Foreskin fibroblast (primary cell): ENCODE measurements at places on chromosomes 2 and 18.

DNA sequence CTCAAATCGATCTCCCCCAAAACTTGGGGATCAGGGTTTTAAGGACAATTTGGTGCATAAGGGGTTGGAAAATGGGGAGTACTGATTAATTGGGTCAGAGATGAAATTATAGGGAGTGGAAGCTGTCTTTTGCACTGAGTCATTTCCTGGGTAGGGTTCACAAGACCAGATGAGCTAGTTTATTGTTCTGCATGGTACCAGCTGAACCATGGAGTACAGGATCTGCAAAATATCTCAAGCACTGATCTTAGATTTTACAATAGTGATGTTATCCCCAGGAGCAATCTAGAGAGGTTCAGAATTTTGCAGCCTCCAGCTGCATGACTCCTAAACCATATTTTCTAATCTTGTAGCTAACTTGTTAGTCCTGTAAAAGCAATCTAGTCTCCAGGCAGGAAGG lies 73.1 kb downstream of the CPO start:
- peak; percentile 70 for DNase-seq

- peak; percentile 86 for DNase-seq
These were observed 53.7 kb upstream of the LRRC30 start for GRCh38 chr18:7177116-7177744.

DNA sequence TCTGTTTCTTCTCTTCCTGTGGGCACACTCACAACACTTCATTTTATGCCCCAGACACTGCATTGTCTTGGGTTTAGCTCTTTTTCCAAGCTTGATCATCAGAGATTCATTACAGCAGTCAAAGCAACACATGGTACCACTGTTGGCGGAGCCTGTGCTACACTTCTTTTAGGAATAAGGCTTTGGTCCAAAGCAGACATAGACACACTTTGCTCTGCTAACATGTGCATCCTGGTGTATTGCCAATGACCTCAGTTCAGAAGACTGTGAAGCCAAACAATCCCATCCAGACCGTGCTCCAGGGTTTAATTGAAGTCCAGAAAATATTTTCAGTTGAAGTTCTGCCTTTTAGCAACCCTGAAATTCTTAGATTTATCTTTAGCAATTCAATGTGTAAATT lies 354.6 kb upstream of the RAB12 start:
- peak; percentile 71 for DNase-seq

DNA sequence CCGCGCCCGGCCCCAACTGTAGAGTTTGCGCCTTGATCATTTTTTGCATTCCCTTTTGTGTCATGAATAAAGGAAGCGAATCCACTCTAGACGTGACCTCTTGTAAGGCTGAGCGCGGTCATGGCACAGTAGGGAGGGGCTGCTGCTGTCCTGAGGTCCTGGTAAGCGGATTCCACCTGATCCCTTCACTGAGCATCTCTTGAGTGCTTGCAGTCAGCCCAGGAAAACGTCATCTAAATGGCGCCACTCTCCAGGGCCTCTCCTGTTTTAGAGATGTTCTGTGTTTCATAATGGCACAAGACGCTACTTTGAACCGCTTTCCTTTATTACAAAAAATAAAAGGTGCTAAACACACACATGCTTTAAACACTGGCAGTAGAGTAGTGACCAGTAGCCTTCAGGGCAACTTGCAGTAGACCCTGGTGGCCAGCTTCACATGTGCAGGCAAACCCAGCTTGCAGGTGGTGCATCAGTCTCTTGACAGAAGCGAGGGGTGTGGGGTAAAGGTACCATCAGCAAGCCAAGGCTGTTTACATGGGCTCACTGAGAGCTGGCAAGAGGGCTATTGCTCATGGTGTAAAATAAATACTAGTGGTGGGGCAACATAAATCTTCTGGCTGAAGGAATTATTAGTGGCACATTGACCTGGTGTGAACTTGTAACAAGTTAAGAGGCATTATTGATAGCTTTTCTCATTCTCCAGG lies 43.0 kb upstream of the ACKR3 start:
- no peak for DNase-seq

GRCh38 chr2:106618614-106619013 lies 131.4 kb downstream of the CD8B2 start:
- no peak for DNase-seq

DNA sequence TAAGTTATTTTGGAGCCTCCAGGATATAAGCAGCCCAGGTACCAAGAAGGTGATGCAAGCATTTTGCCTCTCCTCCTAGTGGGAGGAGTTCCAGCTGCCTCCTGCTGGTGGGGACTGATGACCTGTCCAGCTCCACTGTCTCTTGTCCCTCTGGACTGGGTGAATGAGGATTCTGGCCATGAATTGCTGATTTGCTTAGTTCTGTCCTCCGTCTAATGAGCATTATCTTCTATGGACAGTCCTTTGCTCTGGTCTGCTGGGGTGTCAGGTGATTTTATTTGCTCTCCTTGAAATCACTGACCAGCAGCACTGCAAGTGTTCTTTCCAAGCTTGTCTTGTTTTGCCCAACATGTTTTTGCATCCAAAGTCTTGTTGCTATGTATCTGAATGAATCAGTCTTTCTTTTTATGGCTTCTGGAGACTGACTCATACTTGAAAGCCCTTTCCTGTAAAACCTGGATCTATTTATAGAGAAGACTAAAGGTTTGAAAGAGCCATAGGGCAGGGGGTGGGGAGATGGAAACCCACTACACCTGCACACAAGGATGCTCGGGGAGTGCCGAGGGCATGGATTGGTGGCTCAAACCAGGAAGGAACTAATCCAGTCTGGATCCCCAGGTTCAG lies 40.5 kb upstream of the EFHD1 start:
- DNase-seq = peak; percentile 75

DNA sequence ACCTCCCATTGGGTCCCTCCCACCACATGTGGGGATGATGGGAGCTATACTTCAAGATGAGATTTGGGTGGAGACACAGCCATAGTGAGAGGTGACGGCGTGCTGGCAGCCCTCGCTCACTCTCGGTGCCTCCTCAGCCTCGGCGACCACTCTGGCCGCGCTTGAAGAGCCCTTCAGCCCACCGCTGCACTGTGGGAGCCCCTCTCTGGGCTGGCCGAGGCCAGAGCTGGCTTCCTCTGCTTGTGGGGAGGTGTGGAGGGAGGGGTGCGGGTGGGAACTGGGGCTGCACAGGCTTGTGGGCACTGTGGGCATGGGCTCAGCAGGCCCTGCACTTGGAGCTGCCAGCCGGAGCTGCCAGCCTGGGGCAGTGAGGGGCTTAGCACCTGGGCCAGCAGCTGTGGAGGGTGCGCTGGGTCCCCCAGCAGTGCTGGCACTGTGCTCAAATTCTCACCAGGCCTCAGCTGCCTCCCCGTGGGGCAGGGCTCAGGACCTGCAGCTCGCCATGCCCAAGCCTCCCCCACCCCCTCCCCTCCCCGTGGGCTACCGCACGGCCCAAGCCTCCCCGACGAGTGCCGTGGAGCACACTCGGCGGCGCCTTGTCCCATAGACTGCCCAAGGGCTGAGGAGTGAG lies 73.0 kb downstream of the SERPINB8 start:
- DNase-seq = no peak

- DNase-seq = no peak
These were observed 129.3 kb upstream of the STON1 start for GRCh38 chr2:48400553-48401164.

GRCh38 chr2:187011206-187011832 lies 162.3 kb upstream of the ZSWIM2 start:
- DNase-seq = no peak
